ENCODE measurements at places on chromosomes 11 and 22. TPM values are rescaled to one million over a fixed set of nuclear protein-coding genes. Genes with fewer than 3 reads are reported as not detected.

The DNAJB13 gene
- 5.7 TPM for polyA plus RNA-seq

DNA sequence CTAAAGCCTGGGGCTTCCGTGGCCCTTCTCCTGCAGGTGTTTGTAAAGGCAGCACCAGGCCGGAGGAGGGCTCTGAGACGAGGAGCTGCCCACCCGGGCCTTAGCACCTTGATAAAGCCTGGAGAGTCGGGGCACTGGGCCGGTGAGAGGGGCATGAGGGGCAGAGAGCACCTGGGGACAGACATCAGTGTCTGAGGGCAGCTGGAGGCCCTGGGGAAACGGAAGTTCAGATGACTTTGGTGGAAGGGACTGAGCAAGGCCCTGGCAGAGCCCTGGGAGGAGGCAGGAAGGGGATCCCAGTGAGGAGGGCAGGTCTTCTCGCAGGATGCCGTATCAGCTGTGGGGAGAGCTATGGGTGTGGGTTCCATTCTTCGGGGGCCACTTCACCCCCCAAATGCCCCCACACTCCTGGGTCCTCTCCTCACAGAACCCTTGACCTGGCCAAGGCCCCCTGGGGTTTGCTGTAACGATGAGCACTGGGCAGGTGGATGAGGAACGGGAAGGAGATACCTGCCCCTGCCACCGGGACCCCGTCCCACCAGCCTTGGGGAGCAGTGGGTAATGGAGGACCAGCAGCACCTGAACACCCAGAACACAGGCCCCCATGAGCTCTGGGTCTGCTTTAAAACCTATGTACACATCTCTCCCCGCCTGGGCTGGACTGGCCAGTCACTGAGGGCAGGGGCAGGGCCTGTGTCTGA is 7.4 kb downstream of the C1QTNF6 start:
- no peak for DNase-seq

GRCh38 chr11:77236901-77237300 is 64.6 kb downstream of the GDPD4 start:
- no peak for DNase-seq

DNA sequence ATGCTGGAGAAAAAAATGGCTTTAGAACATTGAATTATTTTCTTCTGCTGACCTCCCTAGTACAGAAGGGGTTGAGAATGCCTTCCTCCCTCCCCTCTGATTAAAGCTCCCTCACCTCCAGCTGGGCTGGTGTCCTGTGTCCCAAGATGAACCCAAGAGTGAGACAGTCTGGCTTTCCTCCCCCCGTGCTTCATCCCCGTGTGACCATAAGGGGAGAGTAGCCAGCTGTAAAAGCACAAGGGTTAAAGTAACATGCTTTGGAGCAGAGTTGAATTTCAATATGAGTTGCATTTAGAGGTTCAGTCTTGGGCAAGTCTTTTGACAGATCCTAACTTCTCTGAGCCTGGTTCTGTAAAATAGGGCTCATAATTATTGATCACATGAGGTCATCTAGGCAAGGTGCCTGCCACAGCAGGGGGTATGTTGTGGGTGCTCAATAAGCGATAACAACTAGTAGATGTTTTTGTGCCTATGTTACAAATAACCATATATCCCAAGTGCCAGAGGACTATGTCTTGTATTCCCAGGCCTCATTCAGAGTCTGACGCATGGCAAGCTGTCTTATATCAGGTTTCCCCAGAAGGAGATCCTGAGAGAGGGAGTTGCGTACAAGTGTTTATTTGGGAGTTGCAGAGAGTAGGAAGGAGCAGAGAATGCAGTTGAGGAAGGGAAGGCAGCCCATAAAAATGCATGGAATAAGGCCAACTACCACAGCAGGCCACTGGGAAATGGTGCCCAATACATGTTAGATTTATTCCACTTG is 4.1 kb downstream of the PRG2 start:
- DNase-seq = peak; percentile 51

The OR5B21 gene
- not detected for polyA plus RNA-seq

The CST6 gene
- not detected for polyA plus RNA-seq

DNA sequence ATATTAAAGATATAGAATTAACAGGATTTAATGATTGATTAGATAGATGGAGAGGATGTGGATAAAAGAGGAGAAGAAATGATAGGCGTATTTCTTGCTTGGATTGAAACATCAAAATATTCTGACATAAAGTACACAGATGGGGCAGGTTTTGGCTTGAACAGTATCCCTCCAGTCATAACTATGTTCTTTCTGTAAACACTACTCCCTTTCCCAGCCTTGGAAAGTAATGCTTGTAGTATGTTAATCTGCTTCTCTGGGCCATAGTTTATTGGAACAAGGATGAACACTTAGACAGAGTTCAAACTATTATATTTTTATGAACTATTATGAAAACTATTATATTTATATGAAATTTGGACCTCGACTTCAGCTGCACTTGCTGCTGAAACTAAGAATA is 419.2 kb downstream of the AASDHPPT start:
- no peak for DNase-seq

GRCh38 chr11:109731451-109731850 is 309.5 kb downstream of the C11orf87 start:
- DNase-seq = no peak

DNA sequence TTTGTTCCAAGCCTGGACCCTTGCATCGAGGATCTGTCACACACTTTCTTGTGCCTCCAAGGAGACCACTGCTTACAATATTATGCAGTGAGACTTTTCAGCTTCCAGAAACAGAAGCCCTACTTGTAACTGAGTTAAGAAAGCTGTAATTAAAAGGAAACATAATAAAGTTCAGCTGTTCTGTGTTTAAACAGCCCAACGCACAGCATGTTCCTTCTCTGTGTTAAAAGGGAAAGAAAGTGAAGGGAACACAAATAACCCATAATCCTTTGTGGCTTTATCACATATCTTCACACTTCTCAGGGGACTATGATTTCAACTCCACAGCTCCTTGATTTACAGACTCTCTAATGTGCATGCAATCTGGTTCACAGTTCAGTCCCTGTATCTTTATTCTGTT is 200.3 kb upstream of the MTNR1B start:
- peak; percentile 45 for DNase-seq

The ZNF280B gene
- polyA plus RNA-seq = 3.6 TPM

The CYP2D6 gene
- polyA plus RNA-seq = 8.5 TPM

The CD3D gene
- 0.20 TPM for polyA plus RNA-seq

- no peak for DNase-seq
Observed at GRCh38 chr11:12489246-12489772, 111.9 kb downstream of the PARVA start.

- no peak for DNase-seq
Observed at GRCh38 chr11:1372660-1373059, 17.1 kb upstream of the BRSK2 start.

The SORL1 gene
- 44.8 TPM for polyA plus RNA-seq

DNA sequence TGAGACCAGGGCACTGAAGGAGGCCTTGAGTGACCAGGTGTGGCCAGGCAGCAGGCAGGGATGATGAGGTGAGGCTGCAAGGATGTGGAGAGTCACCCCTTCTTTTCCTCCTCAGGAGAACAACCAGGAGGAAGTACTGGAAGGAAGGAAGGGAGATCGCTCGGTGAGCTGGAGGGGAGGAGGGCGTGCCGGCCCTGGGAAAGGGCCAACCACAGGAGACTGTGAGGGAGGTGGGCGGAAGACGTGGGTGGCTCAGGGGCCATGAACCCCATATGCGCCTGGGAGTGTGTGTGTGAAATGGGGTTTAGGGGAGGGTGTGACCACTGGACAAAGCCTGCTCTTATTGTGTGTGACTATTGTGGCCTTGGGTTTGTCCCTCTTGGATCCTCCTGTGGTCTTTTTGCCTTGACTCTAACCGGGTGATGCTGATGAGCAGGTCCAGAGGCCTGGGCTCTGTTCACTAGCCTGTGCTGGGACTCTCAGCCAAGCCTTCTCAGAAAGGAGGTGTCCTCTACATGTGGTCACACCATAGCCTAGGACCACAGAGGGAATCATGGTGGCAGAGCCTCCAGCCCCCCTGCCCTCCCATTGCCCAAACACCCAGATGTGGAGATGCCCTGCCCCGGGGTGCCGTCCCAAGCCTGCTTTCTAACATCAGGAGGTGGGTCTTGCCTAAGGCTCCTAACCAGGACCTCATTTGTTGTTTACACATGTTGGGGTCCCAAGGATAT is 41.3 kb upstream of the TUB start:
- no peak for DNase-seq

The LDHAL6A gene
- 0.67 TPM for polyA plus RNA-seq

The FZD4 gene
- 81.7 TPM for polyA plus RNA-seq

The TYR gene
- 0.09 TPM for polyA plus RNA-seq

GRCh38 chr11:18145025-18145424 is 12.7 kb downstream of the MRGPRX3 start:
- no peak for DNase-seq

GRCh38 chr11:68840661-68841653 is 759 bp downstream of the CPT1A start:
- DNase-seq = peak; percentile 52

The LYVE1 gene
- polyA plus RNA-seq = 59.9 TPM

All from renal pelvis (tissue), 12 donors.